ENCODE measurements at places on chromosomes 11 and 22.

GRCh38 chr11:72004515-72005346 lies 6.0 kb downstream of the IL18BP start:
- DNase-seq = no peak

GRCh38 chr22:20174785-20175596 lies 24.1 kb upstream of the CCDC188 start:
- no peak for DNase-seq

- no peak for DNase-seq
These were observed 59.2 kb downstream of the CCDC83 start for GRCh38 chr11:85914425-85914824.

- peak; percentile 64 for DNase-seq
These were observed 56.9 kb downstream of the PACS1 start for GRCh38 chr11:66126808-66127555.

- DNase-seq = no peak
These were observed 44.9 kb downstream of the PLEKHA7 start for GRCh38 chr11:16969010-16969999.

- no peak for DNase-seq
These were observed 262.9 kb downstream of the LUZP2 start for GRCh38 chr11:24759742-24760141.

- DNase-seq = no peak
These were observed 55.7 kb upstream of the DEUP1 start for GRCh38 chr11:93274851-93275250.

- DNase-seq = no peak
These were observed 55.6 kb downstream of the WT1 start for GRCh38 chr11:32379719-32380118.

DNA sequence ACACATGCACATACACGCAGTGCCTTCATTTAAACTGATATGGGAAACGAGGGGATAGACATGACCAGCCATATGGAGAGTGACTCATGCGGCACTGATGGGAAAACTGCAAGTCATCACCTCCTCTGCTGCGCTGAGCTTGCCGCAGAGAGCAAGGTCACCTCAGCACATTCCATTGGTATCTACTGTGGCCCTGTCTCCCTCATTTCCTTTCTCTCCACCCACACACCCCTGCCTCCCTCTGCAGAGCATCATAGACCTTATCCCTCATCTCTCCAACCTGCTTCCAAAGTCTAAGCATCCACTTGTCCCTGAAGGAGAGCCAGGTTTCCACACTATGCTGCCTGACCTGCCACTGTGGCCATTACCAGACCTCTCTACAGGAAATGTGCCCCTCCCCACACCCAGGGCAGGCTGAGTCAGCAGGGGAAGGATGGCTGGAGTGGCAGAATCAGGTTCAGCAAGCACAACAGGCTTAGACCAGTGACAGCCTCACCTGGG lies 116.9 kb upstream of the SNX19 start:
- no peak for DNase-seq
